ENCODE measurements at places on chromosomes 11 and 22. TPM values are rescaled to one million over a fixed set of nuclear protein-coding genes. Genes with fewer than 3 reads are reported as not detected.

DNA sequence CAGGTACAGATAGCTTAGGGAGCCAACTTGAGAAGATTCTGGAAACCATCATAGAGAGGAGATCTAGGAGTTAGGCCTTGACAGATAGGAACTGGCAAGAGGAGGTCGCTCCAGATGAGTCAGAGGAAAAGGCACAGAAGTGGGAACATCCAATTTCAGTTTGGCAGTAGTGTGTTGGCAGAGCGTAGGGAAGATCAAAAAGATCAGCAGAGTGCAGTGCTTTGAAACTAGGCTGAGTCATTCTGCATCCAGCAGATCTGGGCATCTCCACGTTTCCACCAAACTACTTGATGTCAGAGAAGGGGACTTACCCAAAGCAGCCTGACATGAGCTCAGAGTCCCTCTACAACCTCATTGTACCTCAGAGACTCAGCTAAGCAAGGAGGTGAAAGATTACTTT, 58.5 kb downstream of the GAB4 start:
- no peak for DNase-seq

DNA sequence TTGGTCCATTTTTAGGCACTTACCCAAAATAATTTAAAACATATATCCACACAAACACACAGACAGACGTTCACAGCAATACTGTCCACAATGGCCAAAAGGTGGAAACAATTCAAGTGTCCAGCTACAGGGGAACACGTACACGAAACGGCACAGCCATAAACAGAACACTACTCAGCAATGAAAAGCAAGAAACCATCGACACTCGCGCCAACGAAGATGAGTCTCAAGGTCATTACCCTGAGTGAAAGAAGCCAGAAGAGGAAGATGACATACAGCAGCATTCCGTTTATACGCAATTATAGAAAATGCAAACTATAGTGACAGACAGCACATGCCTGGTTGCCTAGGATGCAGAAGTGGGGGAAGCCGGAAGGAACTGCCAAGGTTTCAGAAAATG, 13.4 kb upstream of the COMT start:
- no peak for DNase-seq

GRCh38 chr11:112734207-112734606, 227.0 kb upstream of the NCAM1 start:
- peak; percentile 52 for DNase-seq

DNA sequence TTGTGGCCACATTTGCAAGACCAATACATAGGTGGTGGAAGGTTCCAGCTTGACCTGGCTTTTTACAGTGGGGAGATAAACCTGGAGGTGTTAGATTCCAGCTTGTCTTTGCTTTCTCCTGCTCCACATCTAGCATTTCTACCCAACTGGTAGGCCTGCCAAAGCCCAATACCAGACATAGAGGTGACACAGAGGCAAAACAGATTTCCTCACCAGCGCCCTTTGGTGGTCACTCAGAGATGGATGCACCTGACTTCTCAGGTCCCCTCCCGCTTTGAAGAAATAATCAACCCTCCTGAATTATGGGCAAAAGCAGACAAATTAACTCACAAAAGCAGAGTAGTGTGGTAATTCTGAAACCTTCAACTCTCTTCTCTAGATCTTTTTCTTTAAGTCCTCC, 1356.2 kb downstream of the FAM181B start:
- DNase-seq = peak; percentile 24

GRCh38 chr11:72643547-72643946, 30.7 kb downstream of the PDE2A start:
- no peak for DNase-seq

GRCh38 chr11:126384449-126385070, 29.1 kb downstream of the ST3GAL4 start:
- DNase-seq = no peak

DNA sequence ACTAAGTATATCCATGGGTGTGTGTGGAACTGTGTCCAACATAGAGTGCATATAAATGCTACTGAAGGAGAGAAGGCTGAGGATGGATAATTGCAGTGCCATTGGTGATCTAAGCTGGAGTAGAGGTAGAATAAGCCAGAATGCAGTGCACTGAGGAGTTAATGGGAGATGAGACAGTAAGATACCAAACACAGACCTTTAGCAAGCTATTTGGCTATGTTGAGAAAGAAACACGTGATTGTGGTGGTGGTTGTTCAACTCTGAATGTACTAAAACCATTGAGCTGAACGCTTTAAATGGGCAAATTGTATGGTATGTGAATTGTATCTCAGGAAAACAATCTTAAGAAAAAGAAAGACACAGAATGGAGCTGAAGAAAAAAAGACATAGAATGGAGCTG, 22.8 kb downstream of the JAML start:
- DNase-seq = no peak

- DNase-seq = no peak
Observed at GRCh38 chr11:125627236-125627910, 2.4 kb downstream of the CHEK1 start.

- no peak for DNase-seq
Observed at GRCh38 chr11:1749395-1750351, 722 bp downstream of the IFITM10 start.

DNA sequence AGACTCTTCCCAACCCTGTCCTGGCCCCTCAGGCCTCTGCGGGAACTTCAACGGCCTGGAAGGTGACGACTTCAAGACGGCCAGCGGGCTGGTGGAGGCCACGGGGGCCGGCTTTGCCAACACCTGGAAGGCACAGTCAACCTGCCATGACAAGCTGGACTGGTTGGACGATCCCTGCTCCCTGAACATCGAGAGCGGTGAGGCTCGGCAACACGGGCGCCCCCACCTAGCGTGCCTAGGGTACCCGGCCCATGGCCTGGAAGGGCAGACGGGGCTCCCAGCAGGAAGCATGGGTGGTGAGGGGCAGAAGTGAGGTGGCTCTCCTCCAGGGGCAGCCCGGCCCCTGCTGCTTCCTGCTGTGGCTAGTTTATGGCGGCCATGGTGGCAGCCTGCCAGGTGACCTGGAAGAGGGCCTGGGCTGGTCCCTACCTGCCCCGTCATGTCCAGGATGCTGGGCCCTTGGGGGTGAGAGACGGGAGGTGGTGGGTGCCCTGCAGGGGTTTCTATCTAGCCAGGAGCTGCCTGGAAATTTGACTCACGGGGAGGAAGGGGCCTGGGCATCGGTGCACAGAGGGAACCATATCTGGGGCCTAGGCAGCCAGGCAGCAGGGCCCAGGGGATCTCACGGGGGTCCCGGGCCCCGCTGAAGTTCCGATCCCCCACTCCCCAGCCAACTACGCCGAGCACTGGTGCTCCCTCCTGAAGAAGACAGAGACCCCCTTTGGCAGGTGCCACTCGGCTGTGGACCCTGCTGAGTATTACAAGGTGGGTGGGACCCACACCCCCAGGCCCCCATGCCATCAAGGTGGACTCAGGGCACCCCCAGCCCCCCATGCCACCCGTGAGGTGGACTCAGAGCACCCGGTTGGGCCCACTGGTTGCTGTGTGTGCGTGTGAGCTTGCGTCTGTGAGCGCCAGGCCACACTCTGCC, 9.2 kb downstream of the MUC2 start:
- no peak for DNase-seq

DNA sequence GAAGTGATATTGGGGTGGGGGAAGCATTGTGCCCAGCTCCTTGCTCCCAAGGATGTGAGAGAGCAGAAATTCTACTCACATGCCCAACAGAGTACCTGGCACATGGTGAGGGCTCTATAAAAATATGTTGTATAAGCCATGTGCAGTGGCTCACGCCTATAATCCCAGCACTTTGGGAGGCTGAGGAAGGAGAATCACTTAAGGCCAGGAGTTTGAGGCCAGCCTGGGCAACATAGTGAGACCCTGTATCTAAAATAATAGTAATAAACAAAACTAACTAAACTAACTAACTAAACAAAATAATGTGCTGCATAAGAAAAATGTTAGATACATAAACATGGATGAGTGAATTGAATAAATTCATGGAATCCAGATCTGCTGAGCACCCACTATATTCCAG, 33.2 kb upstream of the LRRC32 start:
- no peak for DNase-seq

GRCh38 chr11:59891781-59892181, 13.2 kb downstream of the OOSP3 start:
- DNase-seq = peak; percentile 79

- peak; percentile 36 for DNase-seq
Observed at GRCh38 chr22:43922123-43922522, 1.5 kb upstream of the PNPLA3 start.

- DNase-seq = no peak
Observed at GRCh38 chr11:134564472-134565200, 152.6 kb upstream of the B3GAT1 start.

- DNase-seq = peak; percentile 62
Observed at GRCh38 chr11:103055221-103055890, 36.6 kb downstream of the DCUN1D5 start.

- DNase-seq = no peak
Observed at GRCh38 chr11:126482586-126483108, 127.2 kb downstream of the ST3GAL4 start.

- peak; percentile 59 for DNase-seq
Observed at GRCh38 chr11:87743007-87743406, 432.2 kb downstream of the RAB38 start.

- DNase-seq = no peak
Observed at GRCh38 chr11:3200388-3201111, 18.1 kb downstream of the MRGPRG start.

DNA sequence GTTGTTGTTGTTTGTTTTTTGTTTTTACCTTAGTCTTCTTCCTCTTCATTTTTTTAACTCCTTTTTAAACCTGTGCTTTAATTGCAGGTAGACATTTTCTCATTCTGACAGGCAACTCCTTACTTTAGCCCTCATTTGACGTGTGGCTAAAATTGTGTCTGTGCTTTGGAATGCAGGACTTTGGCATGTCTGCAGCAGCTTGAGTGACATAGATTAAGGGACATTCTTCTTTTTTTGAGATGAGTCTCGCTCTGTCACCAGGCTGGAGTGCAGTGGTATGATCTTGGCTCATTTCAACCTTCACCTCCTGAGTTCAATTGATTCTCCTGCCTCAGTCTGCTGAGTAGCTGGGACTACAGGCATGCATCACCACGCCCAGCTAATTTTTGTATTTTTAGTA, 100.8 kb downstream of the FAT3 start:
- no peak for DNase-seq

DNA sequence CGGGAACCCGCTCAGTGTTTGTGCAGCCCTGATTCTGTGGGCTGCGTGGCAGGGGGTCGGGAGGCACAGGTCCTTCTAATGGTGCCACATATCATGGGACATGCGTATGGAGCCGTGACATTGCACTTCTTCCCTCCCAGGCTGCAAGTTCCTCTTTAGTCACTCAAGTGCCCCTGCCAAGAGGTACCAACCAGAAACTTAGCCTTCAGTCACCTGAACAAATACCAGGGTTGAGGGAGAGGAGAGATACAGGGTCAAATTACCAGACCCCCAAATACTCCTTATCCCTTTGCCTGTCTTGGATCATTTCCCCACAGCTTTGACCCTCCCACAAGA, 209.1 kb downstream of the BUD13 start:
- no peak for DNase-seq

DNA sequence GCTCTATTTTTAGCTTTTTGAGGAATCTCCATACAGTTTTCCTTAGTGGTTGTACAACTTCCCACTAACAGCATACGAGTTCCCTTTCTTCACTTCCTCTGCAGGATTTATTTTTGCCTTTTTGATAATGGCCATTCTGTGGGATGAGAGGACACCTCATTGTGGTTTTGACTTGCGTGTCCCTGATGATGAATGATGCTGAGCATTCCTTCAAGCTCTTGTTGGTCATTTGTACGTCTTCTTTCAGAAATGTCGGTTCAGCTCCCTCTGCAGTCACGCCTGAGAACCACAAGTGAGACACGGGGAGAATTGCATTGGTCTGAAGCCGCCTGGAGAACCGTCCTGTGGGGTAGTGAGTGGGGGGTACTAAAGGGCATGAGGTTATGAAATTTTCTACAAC, 2.0 kb upstream of the KRTAP5-10 start:
- peak; percentile 72 for DNase-seq

GRCh38 chr22:40190501-40190900, 12.8 kb downstream of the TNRC6B start:
- DNase-seq = no peak

DNA sequence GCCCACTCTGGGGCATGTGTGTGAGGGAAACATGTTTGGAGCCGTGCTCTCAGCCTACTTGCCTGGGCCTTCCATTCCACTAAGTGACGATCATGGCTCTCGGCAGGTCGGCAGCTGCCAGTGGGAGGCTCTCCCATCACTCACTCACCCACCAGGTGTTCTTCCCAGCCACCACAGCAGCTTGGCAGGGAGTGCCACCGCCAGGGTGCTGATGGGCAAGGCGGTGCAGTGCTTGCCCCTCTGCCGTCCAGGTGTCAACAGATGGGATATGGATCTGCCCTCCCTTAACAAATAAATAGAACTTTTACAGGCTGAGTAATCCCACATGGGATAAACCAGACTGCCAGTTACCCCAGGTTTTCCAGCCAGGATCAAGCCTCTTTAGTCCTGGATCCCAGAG, 205.5 kb upstream of the TMEM45B start:
- DNase-seq = no peak

- DNase-seq = no peak
Observed at GRCh38 chr22:29309332-29310064, 3.0 kb downstream of the GAS2L1 start.

DNA sequence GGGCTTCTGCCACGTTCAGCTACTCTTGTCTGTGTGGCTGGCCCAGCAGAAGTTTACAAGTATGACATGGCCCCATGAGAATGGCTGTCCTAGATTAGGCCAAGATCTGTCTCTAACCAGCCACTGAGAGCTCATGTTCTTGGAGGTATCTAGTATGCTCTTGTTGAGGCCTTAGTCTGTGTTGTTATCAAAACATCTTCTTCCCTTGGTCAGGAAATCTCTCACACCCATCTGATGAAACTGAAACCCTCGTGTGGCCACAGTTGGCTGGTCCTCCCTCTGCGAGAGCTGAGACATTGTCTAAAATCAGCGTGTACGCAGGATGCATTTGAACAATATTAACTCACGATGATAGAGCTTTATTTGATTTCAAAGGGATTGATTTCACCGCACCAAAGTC, 109.0 kb upstream of the NNMT start:
- DNase-seq = no peak

- DNase-seq = no peak
Observed at GRCh38 chr11:856397-856796, 13.7 kb downstream of the TSPAN4 start.

GRCh38 chr11:97461934-97462333, 1072.1 kb downstream of the JRKL start:
- DNase-seq = no peak

GRCh38 chr11:119356349-119357031, 10.0 kb upstream of the MFRP start:
- DNase-seq = peak; percentile 97

- DNase-seq = no peak
Observed at GRCh38 chr22:20021196-20022181, 579 bp downstream of the TANGO2 start.

- no peak for DNase-seq
Observed at GRCh38 chr11:3747704-3748103, 49.6 kb downstream of the NUP98 start.

The YPEL4 gene
- 0.82 TPM for total RNA-seq

The ZNF214 gene
- 4.3 TPM for total RNA-seq

The TP53I11 gene
- 33.4 TPM for total RNA-seq

The SLC25A18 gene
- 1.9 TPM for total RNA-seq

The TIRAP gene
- 2.6 TPM for total RNA-seq

The DCDC1 gene
- total RNA-seq = 0.27 TPM

The HPX gene
- 0.63 TPM for total RNA-seq

The OR10D3 gene
- total RNA-seq = not detected

The VPS37C gene
- 19.4 TPM for total RNA-seq

All from GM23338 (cell line).